Stimulated activated CD8-positive, alpha-beta memory T cell treated with anti-CD3 and anti-CD28 coated beads, Interleukin-2, amount 100 ng/mL, for 48 hours (primary cell): ENCODE measurements at places on chromosomes 1 and 21.

- no peak for DNase-seq
These were observed 232.5 kb downstream of the PDE4B start for GRCh38 chr1:66025188-66025587.

GRCh38 chr1:215786997-215787396 is 219.9 kb downstream of the KCTD3 start:
- DNase-seq: no peak

DNA sequence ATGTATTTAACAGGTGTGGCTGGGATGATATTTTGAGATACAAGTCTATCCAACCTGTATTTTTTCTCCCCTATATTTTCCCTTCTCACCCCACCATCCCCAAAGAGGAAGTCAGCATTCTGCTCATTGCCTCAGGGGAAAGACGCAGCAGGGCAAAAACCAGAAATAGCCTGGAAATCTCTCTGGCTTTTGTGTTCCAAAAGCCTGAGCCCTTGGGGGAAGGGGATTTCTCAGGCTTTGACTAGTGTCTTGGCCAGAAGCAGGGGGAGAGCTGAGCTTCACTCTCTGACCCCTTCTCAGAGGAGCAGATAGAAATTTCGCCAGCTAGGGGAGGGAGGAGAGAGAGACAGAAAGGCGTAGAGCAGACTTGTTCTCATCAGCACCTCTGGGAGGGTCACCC is 244.7 kb downstream of the RRAGC start:
- DNase-seq: no peak

- no peak for DNase-seq
These were observed 326.0 kb downstream of the BARHL2 start for GRCh38 chr1:90391126-90391525.

DNA sequence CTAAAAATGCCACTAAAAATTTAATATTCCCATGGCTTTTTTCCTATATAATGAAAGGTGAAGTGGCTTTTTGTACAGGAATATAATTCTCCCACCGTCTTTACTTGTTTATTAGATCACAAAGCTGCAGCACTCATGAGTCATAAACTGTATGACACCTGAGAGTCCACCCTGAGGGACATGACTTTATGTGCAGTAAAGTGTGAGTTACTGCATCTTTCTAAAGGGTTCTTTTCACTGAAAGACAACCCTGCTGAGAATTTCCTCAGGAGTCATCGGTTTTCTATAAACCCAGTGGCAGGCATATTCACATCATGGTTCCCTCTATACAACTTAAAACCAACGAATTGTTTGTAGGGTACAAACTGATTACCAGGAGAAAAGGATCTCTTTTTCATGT is 77.4 kb downstream of the APP start:
- no peak for DNase-seq

GRCh38 chr1:35605867-35606182 is 32.7 kb downstream of the TFAP2E start:
- no peak for DNase-seq

DNA sequence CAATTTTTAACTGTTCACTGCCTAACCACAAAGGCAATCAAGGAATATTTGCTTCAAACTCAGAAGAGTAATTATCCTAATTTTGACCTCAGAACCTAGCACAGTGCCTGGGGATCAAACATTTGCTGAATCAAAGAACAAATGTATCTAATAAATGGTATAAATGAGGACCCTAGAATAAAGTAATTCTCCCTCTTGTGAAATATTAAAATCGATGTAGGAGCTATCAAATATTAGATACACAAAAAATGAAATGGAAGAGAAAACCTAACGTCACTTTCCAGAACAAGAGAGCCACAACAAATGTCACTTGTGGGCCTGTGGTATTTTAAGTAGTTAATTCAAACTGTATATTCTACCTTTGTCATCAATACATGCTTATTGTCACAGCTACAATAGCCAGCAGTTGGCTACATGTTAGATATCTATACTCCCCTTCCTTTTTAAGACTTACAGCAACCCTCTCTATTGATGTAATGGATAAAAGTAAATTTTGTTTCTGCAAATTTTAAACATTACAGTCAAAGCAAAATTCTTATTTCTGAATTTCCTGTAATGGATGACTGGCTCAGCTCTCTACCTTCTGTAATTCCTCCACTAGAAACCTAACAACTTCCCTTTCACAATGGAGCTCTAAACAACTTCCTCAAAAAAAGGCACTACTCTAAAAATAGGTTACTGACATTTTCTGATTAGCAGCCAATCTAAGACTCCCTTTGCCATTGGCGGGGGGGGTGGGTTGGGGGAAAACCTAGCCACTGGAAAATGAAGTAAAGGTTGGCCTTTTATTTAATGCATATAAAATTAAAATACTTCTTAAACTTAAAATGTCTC is 37.6 kb downstream of the PUM1 start:
- no peak for DNase-seq

GRCh38 chr1:113663165-113663951 is 95.9 kb downstream of the PHTF1 start:
- DNase-seq: no peak
